ENCODE measurements at places on chromosomes 3 and 15.

- DNase-seq, result no peak
Observed at GRCh38 chr15:68471541-68471940, 39.6 kb upstream of the ITGA11 start.

DNA sequence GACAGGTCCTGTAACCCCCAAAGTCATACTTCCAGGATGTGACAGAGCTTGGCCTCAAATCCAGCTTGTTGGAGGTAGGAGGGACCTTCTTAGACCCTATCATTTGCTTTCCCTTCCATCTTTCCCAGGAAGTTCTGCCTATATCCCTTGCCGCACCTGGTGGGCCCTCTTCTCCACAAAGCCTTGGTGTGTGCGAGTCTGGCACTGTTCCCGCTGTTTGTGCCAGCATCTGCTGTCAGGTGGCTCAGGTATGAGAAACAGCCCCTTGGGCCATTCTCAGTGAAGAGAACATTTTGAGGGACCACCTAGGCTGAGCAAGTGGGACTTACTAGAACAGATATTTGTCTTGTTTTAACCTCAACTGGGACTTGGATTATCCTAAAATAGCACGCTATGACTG, 1.3 kb downstream of the IL17RE start:
- DNase-seq, result no peak

GRCh38 chr15:67927501-67928168, 87.8 kb upstream of the RNU6-1 start:
- no peak for DNase-seq

GRCh38 chr15:66498501-66499386, 1.2 kb upstream of the SNAPC5 start:
- no peak for DNase-seq

DNA sequence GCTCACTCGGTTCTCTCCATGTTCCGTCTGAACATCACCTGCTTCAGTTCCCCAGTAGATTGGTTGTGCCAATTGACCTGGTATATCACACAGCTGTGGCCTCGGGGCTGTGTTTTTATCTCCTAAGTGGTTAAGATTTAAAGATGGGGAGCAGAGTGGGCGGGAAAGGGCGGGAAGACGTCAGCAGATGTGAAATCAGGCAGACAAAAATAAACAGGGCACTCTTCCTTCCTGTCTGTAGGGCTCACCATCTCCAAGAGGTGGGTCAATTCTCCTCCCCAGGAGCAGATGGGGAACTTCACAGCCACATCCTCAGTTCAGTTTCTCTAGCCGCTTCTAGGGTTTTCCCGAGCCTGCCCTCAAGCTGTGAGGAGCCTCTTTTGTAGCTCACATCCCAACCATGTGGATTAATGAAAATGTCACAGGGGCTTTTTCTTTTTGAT, 26.8 kb upstream of the LIMD1 start:
- peak; percentile 36 for DNase-seq

- no peak for DNase-seq
Observed at GRCh38 chr3:7506606-7507180, 645.8 kb downstream of the GRM7 start.
